HEK293T (cell line): ENCODE measurements at places on chromosomes 6 and 20.
A peak's percentile ranks its signal among the peaks of the same experiment; 100 is the strongest.

- no peak for DNase-seq
These were observed 125.0 kb upstream of the CD93 start for GRCh38 chr20:23211164-23211563.

- no peak for DNase-seq
These were observed 1.1 kb upstream of the DCBLD1 start for GRCh38 chr6:117481278-117481925.

DNA sequence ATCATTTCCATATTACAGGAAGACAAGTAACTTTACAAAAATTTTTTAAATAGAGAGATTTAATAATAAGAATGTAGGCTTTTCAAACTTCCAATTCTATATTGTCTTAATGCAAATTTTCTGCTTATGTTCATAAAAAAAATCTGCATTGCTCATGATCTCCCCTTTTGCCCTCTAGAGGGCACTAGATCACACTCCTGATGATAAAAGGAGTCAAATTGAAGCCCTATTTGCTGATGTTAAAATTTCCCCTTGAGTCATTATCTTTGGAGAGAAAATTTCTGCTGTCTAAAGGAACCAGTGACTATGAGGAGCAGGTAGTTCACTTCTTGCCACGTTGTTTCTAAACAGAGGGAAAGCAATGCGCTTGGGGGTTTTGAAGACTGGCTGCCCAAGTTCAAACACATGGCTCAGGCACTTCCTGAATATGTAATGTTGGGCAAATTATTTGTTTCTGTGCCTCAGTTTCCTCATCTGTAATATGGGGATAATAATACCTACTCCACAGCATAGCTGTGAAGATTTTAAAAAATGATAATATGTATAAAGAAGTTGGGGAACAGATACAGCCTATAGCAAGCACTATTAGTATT lies 874.2 kb downstream of the TFAP2A start:
- DNase-seq, result peak; percentile 39

- no peak for DNase-seq
These were observed 390.2 kb downstream of the TENT5A start for GRCh38 chr6:81362246-81362645.

DNA sequence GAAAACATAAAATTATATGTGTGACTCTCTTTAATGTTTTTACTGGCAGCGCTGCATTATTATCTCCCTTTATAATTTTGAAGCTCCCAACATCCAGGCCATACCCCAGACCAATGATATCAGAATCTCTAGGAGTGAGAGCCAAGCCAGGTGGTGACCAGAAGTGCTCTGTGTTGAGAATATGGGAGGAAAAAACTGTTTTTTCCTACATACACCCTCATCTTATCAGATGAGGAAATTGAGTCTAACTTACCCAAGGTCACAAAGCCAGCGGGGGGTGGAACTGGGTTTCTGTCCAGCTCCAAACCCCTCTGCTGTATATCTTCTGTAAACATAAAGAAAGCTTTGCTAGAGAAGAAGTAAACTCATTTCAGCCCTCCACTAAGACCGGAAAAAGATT lies 42.5 kb downstream of the LY86 start:
- no peak for DNase-seq

DNA sequence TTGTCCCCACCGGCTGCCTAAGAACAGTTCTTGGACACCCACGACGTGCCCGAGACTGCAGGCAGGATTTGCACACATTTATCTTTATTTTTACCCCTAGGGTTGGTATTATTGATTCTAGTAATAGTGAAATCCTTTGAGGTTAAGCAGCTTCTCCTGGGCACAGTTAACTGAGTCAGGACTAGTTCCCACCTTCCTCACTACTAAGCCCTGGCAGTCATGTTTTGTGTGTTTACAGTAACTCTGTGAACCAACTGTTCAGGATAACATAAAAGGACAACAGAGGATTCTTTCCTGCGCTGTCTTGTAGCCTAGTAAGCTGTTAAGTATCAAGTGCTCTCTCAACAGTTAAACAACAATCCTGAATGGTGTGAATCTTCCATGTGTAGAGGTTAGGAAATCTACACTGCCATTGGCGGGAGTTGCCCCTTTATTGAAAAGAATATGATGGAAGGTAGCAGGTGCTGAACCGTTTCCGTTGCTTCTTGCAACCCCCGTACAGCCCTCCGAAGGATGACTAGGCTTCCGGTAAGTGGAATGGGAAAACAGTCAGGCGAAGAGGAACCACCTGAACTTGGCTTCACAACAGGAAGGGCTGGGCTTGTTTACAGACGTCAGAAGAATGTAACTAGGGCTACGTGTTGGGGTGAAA lies 979 bp upstream of the SOD2 start:
- no peak for DNase-seq

GRCh38 chr6:12009876-12010634 lies 2.1 kb upstream of the HIVEP1 start:
- no peak for DNase-seq

- no peak for DNase-seq
These were observed 136.1 kb downstream of the TFAP2A start for GRCh38 chr6:10278746-10279145.

- DNase-seq, result no peak
These were observed 167.9 kb downstream of the HAO1 start for GRCh38 chr20:7772371-7772770.

DNA sequence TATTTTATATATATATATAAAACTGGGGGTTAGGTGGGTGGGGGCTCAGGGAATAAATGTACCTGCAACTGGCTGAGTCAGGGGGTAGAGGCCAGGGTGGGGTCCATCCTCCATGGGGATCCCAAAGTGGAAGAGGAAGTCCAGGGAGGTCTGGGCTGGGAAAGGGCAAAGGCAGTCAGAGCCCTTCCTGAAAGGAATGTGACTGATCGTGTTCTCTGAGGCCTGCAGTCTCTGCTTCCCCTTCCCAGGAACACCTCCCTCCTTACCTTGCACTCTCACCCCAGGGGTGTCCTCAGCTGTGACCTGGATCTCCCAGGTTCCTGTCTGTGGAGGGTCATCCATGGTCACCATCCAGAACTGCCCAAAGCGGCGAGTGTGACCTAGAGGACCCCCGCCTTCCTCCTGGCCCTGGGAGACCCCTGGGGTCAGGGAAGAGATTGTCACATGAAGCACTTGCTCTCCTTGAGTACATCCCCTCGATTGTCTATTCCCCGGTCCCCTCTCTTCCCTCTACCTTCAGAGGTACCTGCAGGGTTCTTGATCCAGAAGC lies 4.7 kb downstream of the SAPCD1 start:
- DNase-seq, result no peak

GRCh38 chr20:34717230-34718095 lies 13.3 kb downstream of the TP53INP2 start:
- no peak for DNase-seq

- DNase-seq, result no peak
These were observed 262.1 kb downstream of the LRFN2 start for GRCh38 chr6:40325041-40325440.

DNA sequence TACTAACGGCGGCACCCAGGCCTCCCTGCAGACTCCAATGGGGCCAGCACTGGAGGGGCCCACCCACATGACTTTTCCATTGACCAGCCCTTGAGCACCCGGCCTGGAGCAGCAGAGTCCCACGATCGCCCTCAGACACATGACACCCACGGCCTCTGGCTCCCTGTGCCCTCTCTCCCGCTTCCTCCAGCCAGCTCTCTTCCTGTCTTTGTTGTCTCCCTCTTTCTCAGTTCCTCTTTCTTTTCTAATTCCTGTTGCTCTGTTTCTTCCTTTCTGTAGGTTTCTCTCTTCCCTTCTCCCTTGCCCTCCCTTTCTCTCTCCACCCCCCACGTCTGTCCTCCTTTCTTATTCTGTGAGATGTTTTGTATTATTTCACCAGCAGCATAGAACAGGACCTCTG lies 26.1 kb upstream of the FANCE start:
- DNase-seq, result no peak

DNA sequence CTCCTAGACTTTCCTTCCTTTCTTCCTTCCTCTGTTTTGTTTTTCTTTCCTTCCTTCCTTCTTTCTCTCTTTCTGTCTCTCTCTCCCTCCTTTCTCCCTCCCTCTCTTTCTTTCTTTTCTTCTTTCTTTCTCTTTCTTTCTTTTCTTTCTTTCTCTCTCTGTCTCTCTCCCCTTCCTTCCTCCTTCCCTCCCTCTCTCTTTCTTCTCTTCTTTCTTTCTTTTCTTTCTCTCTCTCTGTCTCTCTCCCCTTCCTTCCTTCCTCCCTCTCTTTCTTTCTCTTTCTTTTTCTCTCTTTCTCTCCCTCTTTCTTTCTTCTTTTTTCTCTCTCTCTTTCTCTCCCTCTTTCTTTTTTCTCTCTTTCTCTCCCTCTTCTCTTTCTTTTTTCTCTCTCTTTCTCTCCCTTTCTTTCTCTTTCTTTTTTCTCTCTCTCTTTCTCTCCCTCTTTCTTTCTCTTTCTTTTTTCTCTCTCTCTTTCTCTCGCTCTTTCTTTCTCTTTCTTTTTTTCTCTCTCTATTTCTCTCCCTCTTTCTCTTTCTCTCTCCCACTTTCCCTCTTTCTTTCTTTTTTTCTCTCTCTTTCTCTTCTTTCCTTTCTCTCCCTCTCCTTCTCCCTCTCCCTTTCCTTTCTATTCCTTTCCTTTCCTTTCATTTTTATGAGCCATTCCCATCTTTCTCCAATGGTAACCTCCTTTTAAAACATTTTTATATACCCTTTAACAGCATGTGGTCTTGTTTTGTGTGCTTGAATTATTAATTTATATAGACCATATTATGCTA lies 2.3 kb downstream of the TINAG start:
- DNase-seq, result no peak

DNA sequence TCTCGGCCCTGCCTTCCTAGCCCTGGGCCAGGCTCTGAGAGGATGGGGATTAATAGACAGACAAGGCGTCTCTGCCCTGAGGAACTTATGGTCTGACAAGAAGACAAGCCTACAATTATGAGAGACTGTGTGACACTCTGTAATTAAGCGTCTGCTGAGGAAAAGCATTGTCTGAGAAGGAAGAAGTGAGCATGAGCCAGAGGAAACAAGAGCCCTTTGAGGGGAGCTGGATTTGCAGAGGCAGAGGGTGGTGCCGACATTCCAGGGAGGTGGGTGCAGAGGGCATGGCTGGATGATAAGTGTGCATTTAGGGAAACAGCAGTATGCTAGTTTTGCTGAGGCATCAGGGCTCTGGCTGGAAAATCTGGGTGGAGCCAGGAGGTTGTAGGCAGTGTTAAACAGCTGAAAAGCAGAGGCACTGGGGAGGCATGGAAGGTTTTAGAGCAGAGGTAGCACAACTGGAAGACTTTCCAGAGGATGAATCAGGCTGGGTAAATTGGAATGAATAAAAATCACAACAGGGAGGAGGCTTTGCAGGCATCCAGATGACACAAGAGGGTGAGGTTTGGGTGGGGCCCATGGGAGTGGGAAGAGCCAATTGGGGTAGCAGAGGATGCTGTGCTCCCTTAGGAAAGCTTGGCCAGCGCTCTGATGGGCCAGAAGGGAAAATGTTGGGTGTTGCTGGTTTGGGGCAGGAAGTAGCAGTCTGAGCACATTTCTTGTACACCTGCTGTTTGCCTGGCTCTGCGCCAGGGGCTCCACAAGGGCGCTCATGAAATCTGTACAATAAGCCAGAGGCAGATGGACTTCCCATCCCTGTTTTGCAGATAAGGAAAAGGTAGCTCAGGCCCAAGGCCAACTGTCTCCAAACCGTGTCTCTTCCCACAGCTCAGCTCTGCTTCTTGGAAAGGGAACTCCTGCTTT lies 74.0 kb upstream of the MYL9 start:
- DNase-seq, result no peak

DNA sequence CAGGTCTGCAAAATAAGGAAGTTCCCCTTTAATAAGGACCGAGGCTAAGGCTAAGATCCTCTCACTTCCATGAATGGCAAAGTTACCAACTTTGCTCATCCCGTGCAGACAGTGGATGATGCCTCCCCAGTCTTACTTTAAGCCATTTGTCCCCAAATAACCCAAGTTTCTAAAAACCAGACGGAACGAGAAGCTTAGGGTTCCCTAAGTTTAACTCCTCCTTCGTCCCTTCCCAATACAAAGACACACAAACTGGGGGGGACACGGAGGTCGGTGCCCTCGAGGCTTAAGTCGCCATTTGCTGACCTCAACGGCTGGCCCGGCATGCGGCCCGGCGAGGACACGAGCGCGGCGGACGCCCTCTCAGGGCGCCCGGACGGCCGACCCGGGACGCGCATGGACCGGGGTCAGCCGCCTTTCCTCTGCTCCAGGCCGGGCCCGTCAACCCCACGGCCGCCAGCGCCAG lies 527 bp downstream of the FBXO30 start:
- peak; percentile 25 for DNase-seq

DNA sequence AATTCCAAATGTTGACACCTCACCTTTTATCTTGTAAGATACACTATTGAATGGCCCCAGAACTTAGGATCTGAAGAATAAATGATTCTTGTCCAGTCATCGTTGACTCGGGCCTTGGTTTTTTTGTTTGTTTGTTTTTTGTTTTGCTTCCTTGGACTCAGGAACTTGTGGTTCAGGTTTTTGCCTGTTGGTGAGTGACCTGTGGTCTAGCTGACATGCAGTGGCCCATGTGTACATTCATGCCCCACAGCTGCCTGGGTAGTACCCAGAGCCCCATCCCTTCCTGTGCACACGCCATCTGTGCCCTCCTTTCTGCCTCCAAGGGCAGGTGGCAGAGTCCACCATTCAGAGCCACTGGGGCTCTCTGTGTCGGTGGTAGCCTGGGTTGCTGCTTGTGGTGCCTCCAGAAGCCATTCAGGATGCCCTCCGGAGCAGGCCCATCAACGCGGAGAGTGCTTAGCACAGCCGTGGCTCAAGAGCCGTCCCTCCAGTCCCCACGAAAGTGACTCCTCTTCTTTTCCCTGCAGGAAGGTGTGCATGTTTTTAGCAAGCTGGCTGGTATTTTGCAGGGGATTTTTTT lies 85.9 kb downstream of the SYNJ2 start:
- no peak for DNase-seq

DNA sequence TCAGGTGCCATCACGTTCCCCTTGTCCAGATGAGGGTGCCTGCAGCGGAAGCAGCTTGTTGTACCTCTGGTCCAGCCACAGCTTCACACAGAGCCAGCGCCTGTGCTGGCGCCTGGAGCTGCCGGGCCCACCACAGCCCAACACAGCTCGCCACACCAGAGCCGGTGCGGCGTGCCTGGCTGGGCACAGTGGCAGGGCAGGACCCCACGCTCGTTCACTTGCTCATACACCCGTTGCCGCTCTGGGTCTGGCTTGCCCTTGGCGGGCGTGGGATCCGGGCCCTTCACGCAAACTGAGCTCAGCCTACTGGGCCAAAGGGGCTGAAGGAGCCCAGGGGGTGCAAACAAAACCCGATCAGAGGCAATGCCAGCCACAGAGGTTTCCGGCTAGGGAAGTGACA lies 492.5 kb upstream of the MANEA start:
- no peak for DNase-seq

DNA sequence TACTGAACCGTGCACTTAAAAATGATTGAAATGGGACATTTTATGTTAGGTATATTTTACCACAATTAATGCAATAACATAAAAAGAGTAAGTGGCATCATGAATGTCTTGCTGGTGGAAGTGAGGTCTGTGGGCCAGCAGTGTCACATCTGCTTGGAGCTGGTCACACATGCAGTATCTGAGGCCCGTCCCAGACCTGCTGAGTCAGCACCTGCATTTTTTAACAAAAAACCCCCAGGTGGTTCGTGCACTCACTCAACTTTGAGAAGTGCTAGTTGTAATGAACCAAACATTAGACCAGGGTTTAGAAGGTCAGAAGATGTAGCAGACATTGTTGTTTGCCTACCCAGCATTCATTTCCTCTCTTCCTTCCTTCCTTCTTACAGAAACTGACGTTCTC lies 21.0 kb downstream of the BANF2 start:
- no peak for DNase-seq

- DNase-seq, result no peak
These were observed 33.3 kb upstream of the CITED2 start for GRCh38 chr6:139407718-139408222.

- no peak for DNase-seq
These were observed 77.8 kb downstream of the SYCP2L start for GRCh38 chr6:10964684-10965083.
